ENCODE measurements at places on chromosomes 11 and 22.

- DNase-seq: no peak
Observed at GRCh38 chr22:50610581-50610980, 10.0 kb downstream of the MAPK8IP2 start.

GRCh38 chr11:10002221-10002620 is 291.8 kb downstream of the SBF2 start:
- DNase-seq: no peak

DNA sequence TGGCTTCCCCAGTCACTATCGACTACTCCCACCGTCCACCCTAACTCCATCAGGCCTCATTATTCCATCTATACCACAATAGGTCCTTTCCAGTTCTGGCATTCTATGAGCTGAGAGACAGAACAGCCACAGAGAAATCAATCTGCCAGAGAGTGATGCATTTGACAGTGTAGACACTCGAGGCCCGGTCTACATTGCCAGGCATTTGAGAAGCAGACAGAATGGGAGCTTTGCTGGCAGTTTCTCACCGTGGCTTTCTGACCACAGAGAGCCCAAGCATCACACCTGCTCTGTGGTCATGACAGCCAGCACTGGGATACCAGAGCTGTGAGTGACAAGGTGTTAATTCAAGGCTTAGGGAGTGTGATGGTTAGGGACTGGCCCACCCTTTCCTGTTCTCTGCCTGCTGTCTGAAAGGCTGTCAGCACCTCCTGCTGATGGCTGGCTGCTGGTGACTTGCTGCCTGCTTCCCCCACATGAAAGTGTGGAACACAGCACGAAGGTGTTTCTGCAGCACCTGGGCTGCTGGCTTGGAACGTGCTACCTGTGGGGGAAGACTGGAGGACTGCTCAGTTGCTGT is 137.8 kb downstream of the KIRREL3 start:
- DNase-seq: peak; percentile 40

GRCh38 chr11:73757598-73757997 is 3.3 kb downstream of the RAB6A start:
- no peak for DNase-seq

DNA sequence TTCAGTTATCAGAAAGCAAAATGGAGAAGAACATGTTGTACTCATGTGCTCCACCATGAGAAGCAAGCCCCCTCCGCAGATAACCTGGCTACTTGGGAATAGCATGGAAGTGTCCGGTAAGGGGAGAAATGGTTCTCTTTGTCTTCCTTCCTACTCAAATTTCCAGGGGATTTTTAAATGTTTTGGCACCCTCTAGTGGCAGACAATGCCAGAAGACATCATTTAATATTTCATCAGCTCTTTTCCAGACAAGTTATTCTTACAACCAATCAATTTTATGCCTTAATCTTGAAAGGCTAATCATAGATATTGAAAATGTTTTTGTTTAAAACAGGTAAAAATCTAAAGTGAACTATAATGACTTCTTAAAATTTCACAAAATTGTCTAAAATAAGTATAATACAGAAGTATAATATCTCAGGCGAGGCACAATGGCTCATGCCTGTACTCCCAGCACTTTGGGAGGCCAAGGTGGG is 15.7 kb downstream of the CRTAM start:
- peak; percentile 80 for DNase-seq

GRCh38 chr11:75035911-75036565 is 47.3 kb downstream of the NEU3 start:
- DNase-seq: no peak

- peak; percentile 37 for DNase-seq
Observed at GRCh38 chr22:46908641-46909107, 146.2 kb downstream of the TBC1D22A start.

GRCh38 chr11:33819278-33820035 is 45.1 kb upstream of the FBXO3 start:
- DNase-seq: no peak

DNA sequence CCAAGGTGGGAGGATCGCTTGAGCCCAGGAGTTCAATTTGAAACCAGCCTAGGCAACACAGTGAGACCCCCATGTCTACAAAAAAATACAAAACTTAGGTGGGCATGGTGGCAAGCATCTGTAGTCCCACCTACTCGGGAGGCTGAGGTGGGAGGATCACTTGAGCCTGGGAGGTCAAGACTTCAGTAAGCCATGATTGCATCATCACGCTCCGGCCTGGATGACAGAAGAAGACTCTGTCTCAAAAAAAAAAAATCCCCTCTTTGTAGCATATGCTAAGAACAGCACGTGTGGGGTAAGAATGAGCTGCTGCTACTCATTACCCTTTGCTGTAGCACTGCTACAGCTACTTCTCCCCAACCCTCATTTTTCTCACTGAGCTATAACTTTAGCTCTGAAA is 14.5 kb downstream of the UBE4A start:
- no peak for DNase-seq

- peak; percentile 66 for DNase-seq
Observed at GRCh38 chr11:119797123-119797611, 68.2 kb upstream of the NECTIN1 start.

DNA sequence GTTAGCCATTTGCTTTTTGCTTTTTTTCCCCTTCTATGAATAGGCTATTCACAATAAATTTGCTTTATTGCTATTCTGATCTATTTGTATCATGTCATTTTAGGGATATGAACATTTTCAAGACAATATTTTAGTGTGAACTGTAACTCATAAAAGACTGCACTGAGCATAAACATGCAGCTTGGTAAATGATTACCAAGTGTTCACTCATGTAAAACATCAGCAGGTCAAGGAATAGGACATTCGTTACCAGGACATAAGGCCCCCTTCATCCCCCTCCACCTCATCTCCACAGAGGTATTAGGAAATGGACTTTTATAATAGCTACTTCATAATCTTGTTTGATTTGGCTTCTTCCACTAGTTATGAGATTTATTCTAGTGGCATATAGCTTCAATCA is 12.4 kb downstream of the NLRP14 start:
- no peak for DNase-seq

GRCh38 chr11:36346562-36347383 is 50.7 kb downstream of the PRR5L start:
- no peak for DNase-seq

Measured in iPS-NIHi11 (cell line).